ENCODE measurements at places on chromosomes 3 and 15.
A peak's percentile ranks its signal among the peaks of the same experiment; 100 is the strongest.

- DNase-seq = peak; percentile 61
Measured at GRCh38 chr3:179652447-179653095, at the start of gene USP13. USP13 (plus strand) TSS chr3:179653040; CDS start chr3:179653226, 186 bp downstream.

- DNase-seq = no peak
Measured at GRCh38 chr3:48684480-48685143, 1.1 kb downstream of the NCKIPSD start.

DNA sequence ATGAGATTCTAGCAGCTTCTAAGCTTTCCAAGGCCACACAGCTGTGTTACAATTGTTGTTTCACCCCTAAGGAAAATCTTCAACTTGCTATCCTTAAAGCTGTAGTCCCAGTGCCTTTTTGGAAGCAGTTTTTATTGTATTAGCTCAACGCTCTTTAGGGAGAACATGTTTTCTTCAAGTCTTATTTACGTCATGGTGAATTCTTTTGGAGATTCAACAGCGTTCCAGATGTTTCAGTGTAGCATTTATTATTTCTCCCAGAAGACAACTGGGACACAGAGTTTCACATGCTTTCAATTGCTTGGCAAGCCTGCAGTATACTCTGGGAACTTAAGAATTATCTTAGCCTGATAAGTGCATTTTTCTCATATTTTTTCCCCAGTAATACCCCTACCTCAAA is 888.3 kb downstream of the PLOD2 start:
- no peak for DNase-seq

- DNase-seq = no peak
Measured at GRCh38 chr3:59914251-59914650, 864.4 kb upstream of the CFAP20DC start.

DNA sequence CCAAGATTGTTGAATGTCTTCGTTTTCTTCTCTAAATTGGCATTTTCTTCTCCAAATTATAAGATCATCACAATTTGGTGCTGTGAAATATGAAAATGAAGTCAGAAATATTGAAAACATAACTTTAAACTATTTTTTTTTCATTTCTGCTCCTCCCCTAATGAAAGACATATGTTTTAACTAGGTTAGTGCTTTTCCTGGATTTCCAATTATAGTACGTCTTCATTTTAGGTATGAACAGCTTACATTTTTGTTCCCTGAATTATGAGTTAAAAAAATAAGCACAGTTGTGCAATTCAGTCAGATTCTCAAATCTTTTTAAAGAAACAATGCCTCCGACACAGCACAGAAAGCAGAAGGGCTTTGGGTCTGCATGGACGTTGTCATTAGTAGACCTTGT is 83.5 kb upstream of the CFAP20DC start:
- DNase-seq = no peak

DNA sequence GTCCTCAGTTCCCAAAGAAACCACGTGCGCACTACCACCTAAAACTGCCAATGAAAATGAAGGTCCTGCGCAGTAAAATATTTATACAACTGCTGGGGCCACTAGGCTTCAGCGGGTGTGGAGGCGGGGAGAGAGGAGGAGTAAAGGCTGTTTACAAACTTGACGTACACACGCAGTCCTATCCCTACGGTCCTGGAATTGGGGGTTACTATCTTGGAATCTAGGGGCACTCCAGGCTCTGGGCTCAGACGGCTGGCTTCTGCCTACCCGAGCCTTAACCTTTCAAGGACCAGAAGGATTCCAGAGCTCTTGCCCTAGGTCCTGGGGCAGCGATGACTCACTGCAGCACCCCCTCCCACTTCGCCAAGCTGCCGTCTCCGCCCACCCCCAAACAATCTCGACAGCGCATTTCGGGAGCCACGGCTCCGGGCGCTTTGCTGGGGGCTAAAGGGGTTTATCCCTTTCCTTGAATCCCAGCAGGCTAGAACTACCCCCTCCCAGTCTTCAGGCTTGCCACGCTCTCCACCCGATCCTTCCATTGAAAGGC is 3.0 kb downstream of the ADAMTS9 start:
- DNase-seq = no peak

GRCh38 chr15:92435145-92435544 is 41.5 kb downstream of the ST8SIA2 start:
- DNase-seq = no peak

DNA sequence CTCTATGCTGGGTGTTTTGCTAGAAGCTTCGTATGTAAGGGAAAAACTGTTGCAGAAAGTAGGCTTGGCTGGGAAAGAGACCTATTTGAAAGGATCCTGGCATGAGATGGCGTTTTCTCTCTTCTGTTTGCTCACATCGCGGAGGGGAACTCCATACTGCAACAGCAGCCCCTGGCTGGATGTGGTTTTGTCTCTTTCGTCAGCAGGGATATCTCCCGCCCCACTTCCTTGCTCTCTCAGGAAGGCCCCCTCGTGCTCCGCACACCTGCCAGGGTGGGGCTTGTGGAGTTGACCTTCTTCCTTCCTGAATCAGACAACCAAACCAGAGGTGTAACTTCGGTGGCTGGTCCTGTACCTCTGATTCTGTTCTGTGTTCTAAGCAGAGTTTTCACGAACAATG is 26.4 kb upstream of the MYZAP start:
- DNase-seq = no peak

DNA sequence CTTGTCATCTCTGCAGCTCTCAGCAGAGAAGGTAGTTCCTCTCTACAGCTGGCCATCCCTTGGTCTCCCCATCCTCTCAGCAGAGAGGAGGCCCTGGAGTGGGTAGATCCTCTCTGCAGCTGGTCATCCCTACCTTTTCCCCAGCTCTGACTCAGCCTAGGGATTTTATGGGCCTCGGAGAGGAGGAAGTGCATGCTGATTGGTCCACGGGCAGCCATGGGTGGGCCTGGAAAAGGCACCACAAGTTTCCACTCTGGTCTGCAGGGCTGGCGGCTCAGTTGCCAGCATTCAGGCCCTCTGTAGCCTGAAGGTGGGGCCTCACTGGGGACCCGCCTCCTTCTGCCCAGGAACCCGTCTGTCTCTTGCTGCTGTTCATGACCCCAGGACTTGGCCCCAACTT is 36.9 kb downstream of the NR1D2 start:
- DNase-seq = no peak

DNA sequence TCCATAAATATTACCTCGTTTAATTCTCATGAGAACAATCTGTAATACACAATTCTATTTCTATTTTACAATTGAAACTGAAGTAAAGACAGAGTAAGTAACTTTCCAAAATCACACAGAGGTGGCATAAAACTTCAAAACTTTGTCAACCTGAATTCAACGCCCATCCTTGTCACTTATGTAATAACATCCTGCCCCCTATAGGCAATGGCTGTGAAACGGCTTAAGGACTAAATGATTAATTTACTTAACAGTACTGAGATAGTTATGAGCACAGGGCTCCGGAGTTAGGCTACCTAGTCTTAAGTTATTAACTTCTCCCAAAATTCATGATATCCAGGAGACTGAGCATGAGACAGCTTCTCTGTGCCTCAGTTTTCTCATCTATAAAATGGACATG is 293.1 kb upstream of the CHRM5 start:
- no peak for DNase-seq

Measured in NCI-H1930 (cell line).